Renal cortex interstitium (tissue), 15 donors: ENCODE measurements at places on chromosomes 4 and X.

GRCh38 chrX:123817288-123817894, 42.5 kb upstream of the XIAP start:
- no peak for DNase-seq

GRCh38 chr4:100286636-100287035, 96.4 kb upstream of the DDIT4L start:
- peak; percentile 25 for DNase-seq

DNA sequence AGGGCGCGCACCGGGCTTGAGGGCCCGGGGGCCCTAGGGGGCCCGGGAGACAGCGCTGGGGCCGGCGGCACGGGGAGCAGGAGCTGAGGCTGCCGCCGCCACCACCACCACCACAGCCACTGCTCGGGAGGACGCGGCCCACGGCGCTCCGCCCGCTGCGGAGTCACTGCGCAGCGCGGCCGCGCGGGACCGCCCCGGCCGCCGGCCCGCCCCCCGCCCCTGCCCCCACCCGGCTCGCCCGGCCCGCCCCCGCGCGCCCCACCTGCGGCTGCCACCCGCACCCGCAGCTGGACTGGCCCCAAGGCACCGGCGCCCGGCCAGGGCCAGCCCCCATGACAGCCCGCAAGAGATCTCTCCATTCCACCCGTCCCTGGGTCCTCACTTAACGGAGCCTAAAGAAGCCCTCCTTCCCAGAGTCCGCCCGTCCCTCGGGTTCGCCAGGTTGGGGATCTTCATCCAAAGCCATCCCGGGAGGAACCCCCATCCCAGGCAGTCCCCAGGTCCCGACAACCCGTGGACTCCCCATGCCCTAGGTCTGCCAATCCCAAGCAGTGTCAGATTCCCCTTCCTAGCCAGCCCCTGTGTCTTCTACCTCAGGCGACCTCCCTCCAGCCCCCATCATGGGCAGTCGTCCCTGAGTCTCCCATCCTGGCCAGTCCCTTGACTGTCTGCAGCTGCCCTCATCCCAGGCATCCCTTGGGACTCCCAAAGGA, 40.0 kb upstream of the IQSEC2 start:
- no peak for DNase-seq

- no peak for DNase-seq
Measured at GRCh38 chrX:135331525-135331924, 22.2 kb downstream of the ETDC start.

- DNase-seq: no peak
Measured at GRCh38 chr4:6724421-6725111, 8.6 kb downstream of the BLOC1S4 start.

DNA sequence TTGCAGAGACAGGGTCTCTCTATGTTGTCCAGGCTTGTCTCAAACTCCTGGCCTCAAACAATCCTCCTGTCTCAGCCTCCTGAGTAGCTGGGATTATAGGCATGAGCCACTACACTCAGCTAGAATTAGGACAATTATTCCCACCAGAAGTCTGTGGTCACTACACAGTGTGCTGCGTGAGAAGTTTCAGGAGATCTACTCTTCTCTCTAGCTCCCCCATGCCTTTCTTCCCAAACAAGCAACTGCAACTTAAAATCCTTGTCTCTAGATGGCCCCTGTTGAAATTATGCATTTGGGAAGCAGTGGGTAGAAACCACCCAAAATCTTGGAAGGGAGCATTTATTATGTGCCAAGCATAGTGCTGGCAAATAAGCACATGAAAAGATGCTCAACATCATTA, 21.1 kb upstream of the MAP7D3 start:
- DNase-seq: no peak

DNA sequence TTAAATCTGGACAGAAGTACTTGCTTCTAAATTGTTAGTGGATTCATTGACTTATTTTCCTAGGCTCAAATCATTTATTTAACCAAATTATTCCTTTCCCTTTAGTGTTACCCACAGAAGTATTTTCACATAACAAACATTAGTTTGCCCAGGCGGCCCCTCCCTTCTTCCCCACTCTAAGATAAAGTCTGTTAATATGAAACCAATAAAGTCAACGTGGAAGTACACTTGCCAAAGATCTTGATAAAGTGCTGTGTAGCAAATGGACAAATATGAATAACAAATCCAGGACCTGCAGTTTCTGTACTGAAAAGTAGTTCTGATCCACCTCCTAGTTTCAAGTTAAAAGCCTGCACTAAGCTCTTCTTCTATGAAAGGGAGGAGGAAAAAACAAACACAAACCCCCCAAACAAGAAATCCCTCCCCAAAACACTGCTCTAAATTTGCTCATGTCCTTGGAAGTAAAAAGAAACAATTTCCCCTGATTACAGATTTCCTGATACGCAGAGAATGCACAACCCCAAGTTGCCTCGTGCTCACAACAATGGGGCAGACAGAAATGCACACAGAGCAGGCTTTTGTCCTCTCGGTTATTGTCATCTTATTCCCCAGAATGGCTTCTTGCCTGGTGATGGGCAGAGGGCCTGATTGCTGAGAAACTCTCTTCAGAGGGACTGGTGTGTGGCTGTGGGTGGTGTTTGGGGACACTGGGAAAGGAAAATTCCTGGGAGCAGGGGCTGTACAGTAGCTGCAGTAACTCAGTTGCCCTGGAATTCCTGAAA, 23.2 kb downstream of the TMSB4X start:
- DNase-seq: no peak

DNA sequence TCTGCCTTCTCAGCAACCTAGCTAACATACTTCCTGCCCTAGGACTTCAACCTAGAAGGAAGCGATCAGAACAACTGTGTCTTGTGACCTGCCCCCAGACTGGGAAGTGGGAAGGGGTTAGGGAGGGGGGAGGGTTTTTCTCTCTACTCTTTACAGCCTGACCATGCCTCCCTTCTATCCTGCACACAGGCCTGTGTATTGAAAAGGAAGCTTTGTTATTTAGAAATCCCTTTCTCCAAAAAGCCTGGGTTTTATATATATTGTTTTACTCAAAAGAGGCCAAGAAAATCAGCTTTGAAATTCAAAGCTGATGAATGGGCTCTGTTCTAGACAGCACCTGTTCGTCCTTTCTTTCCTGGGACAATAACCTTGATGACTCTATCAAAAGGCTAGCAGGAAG, 35.2 kb upstream of the SMS start:
- no peak for DNase-seq

- DNase-seq: no peak
Measured at GRCh38 chr4:125459531-125459930, 144.8 kb downstream of the FAT4 start.

DNA sequence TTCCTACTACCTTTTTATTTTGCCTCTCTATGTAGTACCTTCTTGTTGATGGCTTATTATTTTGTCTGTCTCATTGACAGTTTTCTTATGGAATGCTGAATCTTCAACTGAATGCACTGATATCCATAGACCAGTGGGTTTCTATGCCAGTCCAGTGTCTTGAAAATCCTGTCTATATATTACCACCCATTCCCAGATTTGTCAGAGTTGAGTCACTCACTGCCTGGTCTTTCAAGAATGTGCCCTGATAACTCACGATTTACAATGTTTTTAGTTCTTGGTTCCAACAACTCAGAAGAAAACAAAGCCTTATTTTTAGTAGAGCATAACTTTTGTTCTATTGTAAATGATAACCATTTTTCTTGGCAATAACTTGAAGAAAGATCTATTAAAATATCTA, 606.0 kb upstream of the PITX2 start:
- no peak for DNase-seq

- peak; percentile 13 for DNase-seq
Measured at GRCh38 chr4:127708985-127709384, 21.2 kb upstream of the SLC25A31 start.

- DNase-seq: no peak
Measured at GRCh38 chr4:113221990-113222389, 172.5 kb downstream of the ANK2 start.

GRCh38 chr4:2483237-2483636, 14.3 kb downstream of the RNF4 start:
- DNase-seq: no peak

- DNase-seq: no peak
Measured at GRCh38 chrX:6898371-6898770, 249.1 kb upstream of the STS start.

DNA sequence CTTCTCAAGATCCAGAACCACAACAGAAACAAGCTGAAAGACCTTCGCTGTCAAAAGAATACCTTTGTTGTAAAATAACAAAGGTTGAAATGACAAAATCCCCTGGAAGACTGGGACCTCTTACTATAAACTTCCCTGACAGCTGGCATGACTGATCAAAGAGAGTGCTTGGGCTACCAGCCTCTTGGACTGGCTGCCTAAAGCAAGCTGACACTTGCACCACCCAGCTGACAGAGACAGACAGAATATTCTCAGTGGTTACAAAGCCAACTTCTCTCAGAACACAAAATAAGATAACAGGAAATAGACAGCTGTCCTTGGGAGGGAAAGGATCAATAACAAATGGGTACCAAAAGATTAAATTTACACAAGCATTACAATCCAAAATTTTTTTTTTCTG, 241.7 kb upstream of the SPOCK3 start:
- no peak for DNase-seq

DNA sequence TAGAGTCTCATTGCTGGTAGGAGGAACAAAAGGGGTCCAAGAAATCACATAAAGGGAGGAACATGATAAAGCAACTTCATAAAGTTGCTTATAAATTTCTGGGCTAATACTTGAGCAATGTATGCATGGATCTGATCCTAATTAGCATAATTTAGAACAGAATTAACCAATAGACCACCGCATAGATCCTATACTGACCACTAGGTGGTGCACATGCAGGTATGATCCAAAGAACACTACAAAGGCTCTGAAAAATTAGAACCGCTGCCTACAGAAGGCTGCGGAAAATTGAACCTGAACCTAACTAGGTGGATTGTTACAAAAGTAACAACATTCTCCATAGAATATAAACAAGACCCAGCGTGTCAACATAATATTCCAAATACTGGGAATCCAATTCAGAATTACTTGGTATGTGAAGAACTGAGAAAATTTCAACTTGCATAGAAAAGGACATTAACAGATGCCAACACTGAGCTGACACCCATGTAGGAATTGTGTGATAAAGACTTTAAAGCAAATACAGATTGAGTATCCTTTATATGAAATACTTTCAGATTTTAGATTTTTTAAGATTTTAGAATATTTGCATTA, 23.3 kb downstream of the BRCC3 start:
- no peak for DNase-seq

- DNase-seq: no peak
Measured at GRCh38 chrX:135408794-135409193, 12.9 kb upstream of the SMIM10L2A start.

- no peak for DNase-seq
Measured at GRCh38 chr4:55625835-55626234, 10.3 kb downstream of the NMU start.

GRCh38 chr4:36609661-36610060, 328.2 kb downstream of the DTHD1 start:
- no peak for DNase-seq
